Stomach (tissue), 19 donors: ENCODE measurements at places on chromosomes 11 and 22. TPM values are rescaled to one million over a fixed set of nuclear protein-coding genes. Genes with fewer than 3 reads are reported as not detected.

IFITM10 gene
- polyA plus RNA-seq: 0.95 TPM

HNRNPUL2 gene
- 27.3 TPM for polyA plus RNA-seq

GPHA2 gene
- polyA plus RNA-seq: 0.50 TPM

OR9G1 gene
- polyA plus RNA-seq: not detected

ISX gene
- not detected for polyA plus RNA-seq

MUC5AC gene
- 5.5 TPM for polyA plus RNA-seq

CRYBB3 gene
- not detected for polyA plus RNA-seq

BRSK2 gene
- 3.2 TPM for polyA plus RNA-seq

PAAF1 gene
- 13.1 TPM for polyA plus RNA-seq

ANO9 gene
- polyA plus RNA-seq: 9.8 TPM

ANO1 gene
- 4.3 TPM for polyA plus RNA-seq

TNNT3 gene
- polyA plus RNA-seq: 14.5 TPM

MAP6 gene
- 4.2 TPM for polyA plus RNA-seq

LMO1 gene
- polyA plus RNA-seq: 0.65 TPM

OR4S2 gene
- polyA plus RNA-seq: not detected

BATF2 gene
- polyA plus RNA-seq: 4.5 TPM

ACR gene
- polyA plus RNA-seq: not detected

CRYBB2 gene
- not detected for polyA plus RNA-seq

H19 gene
- polyA plus RNA-seq: 217 TPM

MTNR1B gene
- polyA plus RNA-seq: not detected

PANX2 gene
- polyA plus RNA-seq: not detected

KCNA4 gene
- polyA plus RNA-seq: not detected

OR56A3 gene
- polyA plus RNA-seq: not detected

HEPHL1 gene
- polyA plus RNA-seq: not detected

SYT12 gene
- polyA plus RNA-seq: 1.1 TPM

ELMOD1 gene
- polyA plus RNA-seq: 0.15 TPM

TTC38 gene
- polyA plus RNA-seq: 20.0 TPM

OR5AN1 gene
- polyA plus RNA-seq: not detected

CCDC73 gene
- not detected for polyA plus RNA-seq
